Right lung (tissue), 10 donors: ENCODE measurements at places on chromosomes 3 and 15. TPM values are rescaled to one million over a fixed set of nuclear protein-coding genes. Genes with fewer than 3 reads are reported as not detected.

- DNase-seq, result no peak
These were observed 1072.2 kb downstream of the FHIT start for GRCh38 chr3:60178931-60179653.

DNA sequence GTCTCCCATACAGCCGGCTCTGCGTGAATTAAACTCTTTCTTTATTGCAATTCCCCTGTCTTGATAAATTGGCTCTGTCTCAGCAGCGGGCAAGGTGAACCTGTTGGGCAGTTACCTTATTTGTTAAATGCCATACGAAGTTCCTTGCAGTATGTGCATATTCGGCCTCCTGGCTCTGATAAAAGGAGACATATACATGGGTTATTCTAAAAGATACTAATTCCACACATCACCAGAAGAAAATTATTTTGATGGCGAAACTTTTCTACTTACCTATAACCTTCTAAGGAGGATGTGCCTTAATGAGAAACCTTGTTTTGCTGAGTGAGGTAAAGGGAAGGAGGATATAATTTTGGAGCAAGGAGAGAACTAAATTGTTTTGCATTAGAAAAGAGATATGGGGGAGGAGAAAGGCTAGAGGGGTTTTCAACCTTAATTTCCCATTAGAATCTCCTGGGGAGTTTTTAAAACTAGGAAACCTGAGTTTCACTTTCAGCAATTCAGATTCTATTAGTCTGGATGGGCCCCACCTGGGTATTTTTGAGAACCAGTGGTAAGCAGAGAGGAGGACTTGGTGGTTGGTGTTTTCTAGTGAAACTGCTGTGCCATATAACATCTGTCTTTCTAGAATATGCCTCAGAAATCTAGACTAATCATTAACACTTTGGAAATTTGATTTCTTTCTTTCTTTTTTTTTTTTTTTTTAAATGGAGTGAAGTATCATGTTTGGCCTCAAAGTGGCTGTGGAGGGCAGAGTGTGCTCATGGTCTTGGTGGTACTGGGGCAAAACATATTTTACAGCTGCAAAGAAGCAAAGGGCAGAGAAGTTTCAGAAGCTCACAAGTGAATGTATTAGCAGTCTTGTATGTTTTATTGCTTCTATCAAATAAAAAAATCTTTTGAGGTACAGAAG, 23.0 kb downstream of the NANOGP8 start:
- no peak for DNase-seq

GRCh38 chr3:136925425-136926190, 32.2 kb upstream of the IL20RB start:
- no peak for DNase-seq

- DNase-seq, result no peak
These were observed 61.0 kb upstream of the PYDC2 start for GRCh38 chr3:191399918-191400317.

The STRIT1 gene
- not detected for polyA plus RNA-seq
